ENCODE measurements at places on chromosomes 13 and 19.

DNA sequence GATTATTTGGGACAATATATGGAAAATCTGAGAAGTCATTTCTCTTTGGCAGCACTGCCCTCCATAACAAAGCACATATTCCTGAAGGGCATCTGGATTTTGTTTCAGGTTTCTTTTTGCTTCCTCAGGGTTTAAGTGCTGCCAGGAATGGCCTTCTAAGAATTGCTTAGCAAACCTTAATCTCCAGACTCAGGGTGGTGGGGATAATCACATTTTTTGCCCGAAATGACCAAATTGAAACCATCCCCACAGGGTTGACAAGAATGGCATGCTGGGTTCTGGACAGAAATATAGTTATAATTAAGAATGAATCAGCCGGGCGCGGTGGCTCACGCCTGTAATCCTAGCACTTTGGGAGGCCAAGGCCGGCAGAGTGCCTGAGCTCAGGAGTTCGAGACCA is 6.4 kb upstream of the CDADC1 start:
- DNase-seq, result no peak

GRCh38 chr13:36026531-36026930 is 104.7 kb downstream of the DCLK1 start:
- DNase-seq, result peak; percentile 41

DNA sequence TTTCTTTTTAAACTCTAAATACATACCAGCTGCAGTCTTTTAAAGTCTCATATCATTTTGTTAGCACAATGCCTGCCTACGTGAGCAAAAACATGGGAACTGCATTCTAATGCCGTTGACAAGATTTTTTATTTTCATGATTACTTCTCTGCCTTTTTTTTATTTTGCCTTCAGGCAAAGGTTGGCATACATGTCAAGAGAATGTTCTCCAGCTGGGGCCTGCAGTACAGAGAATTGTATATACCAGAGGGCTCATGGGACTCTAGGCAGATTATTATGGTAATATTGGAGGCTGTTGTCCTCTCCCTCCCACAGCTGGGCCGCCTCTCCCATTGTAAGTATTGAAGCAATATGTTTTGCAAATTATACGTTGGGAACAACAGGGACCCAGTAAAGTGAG is 53.9 kb upstream of the OBI1 start:
- DNase-seq, result no peak

GRCh38 chr13:76210262-76210661 is 574.1 kb downstream of the LMO7 start:
- DNase-seq, result no peak

- no peak for DNase-seq
These were observed 1.1 kb upstream of the NDFIP2 start for GRCh38 chr13:79479882-79480281.

- DNase-seq, result peak; percentile 92
These were observed at the start of gene DMAC2 for GRCh38 chr19:41439441-41440222. DMAC2 (minus strand) TSS chr19:41439912; CDS start chr19:41439899, 13 bp downstream.

DNA sequence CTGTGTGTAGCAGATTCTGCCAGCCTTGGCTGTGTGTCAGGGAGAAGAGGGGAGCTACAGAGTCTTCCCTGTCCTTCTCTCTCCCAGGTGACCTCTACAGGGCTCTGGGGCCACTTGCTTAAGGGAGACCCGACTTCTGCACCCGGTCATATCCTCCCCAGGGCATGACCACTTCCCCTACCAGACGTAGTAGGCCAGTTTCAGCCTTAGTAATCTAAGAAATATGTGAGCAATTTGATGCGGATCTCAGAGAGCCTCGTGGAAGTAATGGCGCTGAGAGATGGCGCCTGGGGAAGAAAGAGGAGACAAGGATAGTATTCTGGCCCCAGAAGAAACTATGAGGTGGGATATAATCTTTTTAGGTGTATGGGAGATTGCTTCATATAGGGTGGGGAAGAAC is 41.9 kb downstream of the NFIX start:
- no peak for DNase-seq

- DNase-seq, result no peak
These were observed 90.3 kb upstream of the SOX1 start for GRCh38 chr13:111976474-111977178.

GRCh38 chr19:2194513-2195078 is 30.9 kb downstream of the DOT1L start:
- no peak for DNase-seq

GRCh38 chr19:16201011-16201391 is 3.3 kb downstream of the AP1M1 start:
- DNase-seq, result no peak

DNA sequence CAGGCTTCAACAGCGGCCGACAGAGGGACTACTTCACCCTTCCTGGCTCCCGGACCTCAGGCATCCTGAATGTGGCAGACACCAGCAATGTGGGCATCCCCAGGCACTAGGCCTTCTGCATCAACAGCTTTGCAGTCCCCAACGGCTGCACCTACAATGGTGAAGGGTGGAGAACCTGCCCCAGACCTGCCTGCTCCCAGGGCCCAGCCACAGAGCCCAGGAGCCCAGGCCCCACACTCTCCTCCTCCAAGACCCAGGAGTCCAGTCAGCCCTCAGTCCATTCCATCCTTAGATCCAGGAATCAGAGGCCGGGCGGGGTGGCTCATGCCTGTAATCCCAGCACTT is 34.5 kb downstream of the HPN start:
- DNase-seq, result no peak

DNA sequence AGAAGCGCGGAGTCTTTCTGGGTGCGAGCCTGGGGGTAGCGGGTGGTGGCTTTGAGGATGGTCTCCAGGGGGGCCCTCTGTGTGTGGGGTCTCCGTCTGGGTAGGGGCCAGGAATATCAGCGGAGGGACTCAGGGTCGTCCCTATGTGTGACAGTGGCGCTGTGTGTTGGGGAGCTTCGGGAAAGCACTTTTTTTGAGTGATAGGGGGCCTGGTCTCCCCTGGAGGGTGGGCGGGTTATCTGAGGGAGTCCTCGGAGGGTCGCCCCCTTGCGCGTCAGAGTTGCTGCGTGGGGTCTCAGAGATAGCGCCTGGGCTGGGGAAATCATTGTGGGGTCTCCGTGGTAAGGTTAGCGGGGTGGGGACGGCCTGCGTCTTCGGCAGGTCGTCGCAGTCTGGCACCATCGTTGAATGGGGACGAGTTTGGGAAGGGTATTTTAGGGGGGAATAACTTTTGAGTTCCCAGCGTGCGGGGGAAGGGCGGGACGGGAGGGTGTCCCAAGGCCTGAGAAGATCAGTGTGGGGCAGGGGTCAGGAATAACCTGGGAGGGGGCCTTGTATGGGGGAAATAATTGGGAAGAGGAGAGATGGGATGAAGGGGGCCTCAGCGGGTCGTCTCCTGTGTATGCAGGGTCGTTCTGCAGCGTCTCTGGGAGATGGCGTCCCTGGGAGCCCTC is 857 bp downstream of the IER2 start:
- DNase-seq, result no peak

DNA sequence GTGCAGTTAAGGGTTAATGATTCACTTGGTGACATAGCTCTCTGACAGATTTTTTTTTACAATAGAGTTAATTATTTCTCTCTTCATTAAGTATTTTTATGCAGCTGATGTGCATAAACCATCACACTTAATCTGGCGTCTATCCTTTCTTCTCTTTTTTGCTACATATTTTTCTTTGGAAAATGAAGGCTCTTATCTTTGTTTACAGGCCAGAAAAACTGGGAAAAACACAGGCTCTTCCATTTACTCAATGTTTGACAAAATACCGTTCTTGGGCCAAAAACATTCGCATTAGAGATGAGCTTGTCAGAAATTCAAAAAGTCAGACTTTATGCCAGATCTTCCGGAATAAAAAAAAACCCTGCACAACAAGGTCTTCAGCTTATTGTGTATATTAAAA is 12.0 kb downstream of the ZNF253 start:
- no peak for DNase-seq

- no peak for DNase-seq
These were observed 3.3 kb downstream of the ZBTB45 start for GRCh38 chr19:58516246-58516836.

GRCh38 chr19:49690656-49691242 is at the start of gene CPT1C:
CPT1C (plus strand) TSS chr19:49691116; CDS start chr19:49692253, 1,137 bp downstream.
- DNase-seq, result peak; percentile 45

- DNase-seq, result no peak
These were observed 1635.8 kb downstream of the PCDH9 start for GRCh38 chr13:65594298-65594781.

- no peak for DNase-seq
These were observed 33.4 kb upstream of the GPR183 start for GRCh38 chr13:99340638-99341037.

- no peak for DNase-seq
These were observed 8.5 kb downstream of the UBXN6 start for GRCh38 chr19:4449022-4449638.

DNA sequence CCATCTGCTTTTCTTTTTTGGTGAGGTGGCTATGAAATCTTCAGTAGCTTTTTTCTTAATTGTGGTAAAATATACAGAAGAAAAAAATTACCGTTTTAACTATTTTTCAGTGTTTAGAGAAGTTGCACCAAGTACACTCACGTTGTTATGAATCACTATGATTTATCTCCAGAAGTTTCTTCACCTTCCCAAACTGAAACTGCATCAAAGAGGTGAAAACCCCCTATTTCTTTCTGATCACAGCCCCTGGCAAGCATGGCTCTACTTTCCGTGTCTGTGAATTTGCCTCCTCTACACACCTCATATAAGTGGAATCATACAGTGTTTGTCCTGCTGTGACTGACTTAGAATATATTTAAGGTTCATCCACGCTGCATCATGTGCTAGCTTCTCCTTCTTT is 15.6 kb upstream of the SIGLEC10 start:
- no peak for DNase-seq

GRCh38 chr13:39245688-39246087 is 207.4 kb downstream of the NHLRC3 start:
- DNase-seq, result no peak

- no peak for DNase-seq
These were observed 66.1 kb downstream of the ATP7B start for GRCh38 chr13:51945149-51945548.

DNA sequence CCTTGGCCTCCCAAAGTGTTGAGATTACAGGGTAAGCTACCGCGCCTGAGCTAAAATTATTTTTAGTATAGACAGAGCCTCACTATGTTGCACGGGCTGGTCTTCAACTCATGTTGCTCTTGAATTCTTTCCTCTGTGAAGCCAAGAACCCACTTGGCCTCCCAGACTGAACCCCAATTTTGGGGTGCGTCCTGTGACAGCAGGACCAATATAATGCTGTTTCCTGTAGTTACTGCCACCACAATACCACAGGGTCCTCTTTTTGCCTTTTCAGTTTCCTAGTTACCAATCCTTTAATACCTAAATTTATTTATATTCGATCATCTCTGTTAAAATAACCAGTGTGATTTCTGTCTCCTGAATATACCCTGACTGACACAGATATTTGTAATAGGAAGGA is 32.9 kb downstream of the TSKS start:
- DNase-seq, result no peak

- no peak for DNase-seq
These were observed 4.0 kb downstream of the ZBTB7A start for GRCh38 chr19:4062419-4063368.

GRCh38 chr19:11422163-11423065 is 3.3 kb upstream of the RGL3 start:
- no peak for DNase-seq

- DNase-seq, result no peak
These were observed 14.8 kb downstream of the PARP4 start for GRCh38 chr13:24497742-24498141.

DNA sequence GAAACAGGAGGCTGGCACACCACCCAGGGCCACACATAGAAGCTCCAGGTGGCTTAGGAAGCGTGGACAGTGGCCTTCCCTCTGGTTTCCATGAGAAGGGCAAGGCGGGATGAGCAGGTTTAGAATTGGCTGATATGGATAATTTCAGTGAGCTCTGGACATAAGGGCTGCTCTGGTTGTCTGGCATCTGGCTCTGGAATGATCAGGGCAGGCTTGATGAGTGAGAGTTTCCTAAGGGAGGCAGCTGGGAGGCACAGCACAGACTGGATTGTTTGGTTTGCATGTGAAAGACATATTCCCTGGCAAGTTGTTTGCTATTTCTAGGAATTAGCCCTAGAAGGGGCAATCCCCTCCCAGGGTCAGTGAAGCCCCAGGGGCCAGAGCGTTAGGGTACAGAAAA is 129.5 kb downstream of the ATP8A2 start:
- no peak for DNase-seq

DNA sequence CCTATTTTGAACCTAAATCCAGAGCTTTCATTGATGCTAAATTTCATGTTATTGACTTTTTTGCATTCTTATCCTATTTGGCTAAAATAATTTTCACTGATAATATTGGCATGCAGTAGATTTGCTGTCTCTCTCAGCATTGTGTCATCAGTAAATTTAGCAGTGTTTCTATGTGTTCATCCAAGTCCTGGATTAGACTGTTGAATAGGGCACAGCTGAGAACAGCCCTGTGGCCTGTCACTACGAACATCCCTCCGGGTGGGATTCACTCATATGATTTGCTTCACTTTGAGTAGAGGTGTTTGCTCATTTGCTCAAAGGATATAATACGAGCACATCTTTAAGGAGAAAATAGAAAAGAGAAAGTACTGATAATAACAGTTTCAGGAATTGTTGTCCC is 101.5 kb downstream of the HSPH1 start:
- DNase-seq, result no peak

DNA sequence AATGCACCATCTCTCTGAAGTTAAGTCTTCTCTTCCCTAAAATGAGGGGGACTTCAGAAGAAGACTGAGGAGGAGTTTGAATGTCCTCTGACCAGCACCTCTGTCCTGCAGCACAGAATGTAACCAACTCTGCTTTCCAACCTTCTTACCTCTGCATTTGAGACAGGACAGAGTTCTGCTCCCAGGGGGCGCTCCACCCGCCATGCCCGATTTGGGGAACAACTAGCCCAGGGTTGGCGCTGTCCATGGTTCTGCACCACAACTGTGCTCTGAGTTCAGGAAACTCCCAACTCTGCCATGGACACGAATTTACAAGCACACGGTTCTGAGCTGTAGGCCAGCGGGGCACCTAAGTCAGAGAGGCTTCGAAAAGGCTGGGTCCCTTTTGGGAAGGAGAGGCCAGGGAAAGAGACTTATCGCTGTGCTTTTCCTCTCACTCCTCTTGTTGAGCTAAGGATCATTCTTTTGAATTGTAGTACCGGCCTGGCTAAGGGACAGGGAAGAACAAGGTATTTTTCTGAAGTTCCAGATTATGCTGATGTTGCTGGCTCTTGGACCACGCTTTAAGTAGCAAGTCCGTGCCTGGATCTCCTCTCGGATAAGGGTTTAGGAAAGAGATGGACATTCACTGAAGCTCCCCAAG is 22.2 kb downstream of the SIGLEC5 start:
- DNase-seq, result no peak

DNA sequence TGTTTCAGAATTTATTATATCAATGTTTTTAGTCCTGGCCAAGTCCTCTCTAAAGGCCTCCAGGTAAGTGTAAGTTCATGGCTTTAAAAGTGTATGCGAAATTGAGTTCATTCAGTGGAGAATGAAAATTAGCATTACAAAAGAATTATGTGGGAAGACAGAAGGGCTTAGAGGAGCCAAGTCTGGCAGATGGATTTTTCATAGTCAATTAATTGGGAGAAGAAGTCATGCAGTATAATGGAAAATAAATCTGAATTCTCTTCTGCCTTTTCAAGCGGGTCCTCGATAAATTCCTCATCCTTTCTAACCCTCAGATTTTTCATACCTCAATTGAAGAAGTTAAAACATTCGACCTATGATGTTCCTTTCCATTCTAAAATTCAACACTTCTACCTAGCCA is 394.2 kb downstream of the ITGBL1 start:
- DNase-seq, result no peak

GRCh38 chr19:872266-872951 is 12.9 kb downstream of the CFD start:
- DNase-seq, result no peak

Data from NCI-H2081 treated with DMSO at 0.1 percent for 48 hours (cell line).